ENCODE measurements at places on chromosomes 1 and 21.

GRCh38 chr1:79969886-79970285 is 963.4 kb upstream of the ADGRL4 start:
- H3K27me3 ChIP-seq = no peaks in the 10 kb centered on the region
- no peaks in the 10 kb centered on the region for H3K36me3 ChIP-seq
- DNase-seq = no peak
- H3K4me1 ChIP-seq = no peaks in the 10 kb centered on the region
- no peak overlapping the region for H3K4me3 ChIP-seq

- H3K4me1 ChIP-seq = peaks cover 71% of the 10 kb centered on the region
- no peak overlapping the region for H3K4me3 ChIP-seq
- H3K27ac ChIP-seq = peak overlapping the region; percentile 9
These were observed 127.0 kb downstream of the MRPS6 start for GRCh38 chr21:34200288-34200905.

DNA sequence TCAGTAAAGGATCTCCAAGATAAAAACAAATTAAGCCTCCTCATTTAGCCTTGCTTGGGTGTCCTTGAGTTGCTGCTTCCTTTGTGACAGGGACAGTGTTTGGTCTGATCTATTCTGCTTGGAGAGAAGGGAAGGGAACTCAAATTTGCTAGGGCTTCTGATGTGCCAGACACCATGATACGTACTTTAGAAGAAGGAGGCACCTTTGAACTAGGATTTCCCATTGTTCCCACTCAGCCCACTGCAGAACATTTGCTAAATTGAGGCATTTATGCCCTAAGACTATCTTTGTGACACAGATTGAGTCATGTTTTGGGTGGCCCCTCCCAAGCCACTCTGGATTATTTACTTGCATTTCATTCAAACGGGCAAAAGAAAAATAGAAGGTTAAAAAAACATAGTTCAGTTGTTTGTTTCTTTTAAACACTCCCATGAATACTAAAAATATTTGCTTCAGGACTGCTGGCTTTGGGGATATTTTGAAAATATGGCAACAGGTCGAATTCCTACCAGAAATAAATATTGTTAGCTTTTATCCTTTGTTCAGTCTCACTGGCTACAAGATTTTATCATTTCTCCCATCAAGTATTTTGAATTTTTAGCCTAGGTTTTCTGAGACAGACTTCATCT is 81.9 kb upstream of the WLS start:
- no peak for DNase-seq
- H3K27ac ChIP-seq = no peak overlapping the region

DNA sequence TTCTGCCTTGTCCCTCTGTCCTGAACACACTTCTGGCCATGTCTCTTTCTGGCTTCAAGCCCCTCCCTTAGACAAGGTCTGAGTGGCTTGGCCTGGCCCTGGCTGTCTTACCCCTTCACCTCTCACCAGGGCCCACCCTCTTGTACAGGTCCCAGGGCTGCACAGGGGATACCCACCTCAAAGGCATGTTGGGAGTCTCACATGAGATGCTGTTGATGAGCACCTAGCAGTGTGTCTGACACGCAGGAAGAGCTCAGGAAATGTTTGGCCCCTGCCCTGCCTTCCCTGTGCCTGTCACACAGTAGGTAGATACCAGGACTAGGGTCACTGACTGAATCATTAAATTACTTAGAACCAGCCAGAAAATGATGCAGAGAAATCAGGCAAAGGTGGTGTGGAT is 16.6 kb downstream of the ZNF362 start:
- peaks cover 5% of the 10 kb centered on the region for H3K4me1 ChIP-seq
- no peaks in the 10 kb centered on the region for H3K27me3 ChIP-seq
- no peak overlapping the region for H3K4me3 ChIP-seq
- H3K36me3 ChIP-seq = no peaks in the 10 kb centered on the region
- no peak for DNase-seq
- H3K27ac ChIP-seq = no peak overlapping the region

- peaks cover 20% of the 10 kb centered on the region for H3K27me3 ChIP-seq
- peaks cover 7% of the 10 kb centered on the region for H3K4me1 ChIP-seq
- no peaks in the 10 kb centered on the region for H3K36me3 ChIP-seq
- peak; percentile 65 for DNase-seq
- H3K27ac ChIP-seq = no peak overlapping the region
These were observed 4.0 kb upstream of the PKP1 start for GRCh38 chr1:201279313-201279712.

GRCh38 chr1:16430606-16431005 is 6.6 kb downstream of the SPATA21 start:
- H3K4me1 ChIP-seq = no peaks in the 10 kb centered on the region
- H3K36me3 ChIP-seq = no peaks in the 10 kb centered on the region

- no peaks in the 10 kb centered on the region for H3K4me1 ChIP-seq
- no peak overlapping the region for H3K4me3 ChIP-seq
- no peak for DNase-seq
- H3K27ac ChIP-seq = no peak overlapping the region
- H3K36me3 ChIP-seq = no peaks in the 10 kb centered on the region
- H3K27me3 ChIP-seq = no peaks in the 10 kb centered on the region
These were observed 45.3 kb upstream of the C1orf105 start for GRCh38 chr1:172375211-172375631.
